Endothelial cell (in vitro differentiated cells): ENCODE measurements at places on chromosomes 12 and 14.

- peak; percentile 65 for DNase-seq
Observed at GRCh38 chr12:69284131-69284530, 44.8 kb downstream of the CPSF6 start.

DNA sequence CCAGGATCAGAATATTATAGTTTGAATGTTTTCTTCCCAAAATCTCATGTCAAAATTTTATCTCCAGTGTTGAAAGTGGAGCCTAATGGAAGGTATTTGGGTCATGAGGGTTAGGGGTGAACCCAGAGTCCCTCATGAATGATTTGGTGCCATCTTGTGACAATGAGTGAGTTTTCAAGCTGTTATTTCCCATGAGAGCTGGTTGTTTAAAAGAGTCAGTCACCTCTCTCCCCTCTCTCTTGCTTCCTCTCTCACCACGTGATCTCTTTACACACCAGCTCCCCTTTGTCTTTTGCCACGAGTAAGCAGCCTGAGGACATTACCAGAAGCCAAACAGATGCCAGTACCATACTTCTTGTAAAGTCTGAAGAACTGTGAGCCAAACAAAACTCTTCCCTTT is 561.6 kb downstream of the RERGL start:
- no peak for DNase-seq

DNA sequence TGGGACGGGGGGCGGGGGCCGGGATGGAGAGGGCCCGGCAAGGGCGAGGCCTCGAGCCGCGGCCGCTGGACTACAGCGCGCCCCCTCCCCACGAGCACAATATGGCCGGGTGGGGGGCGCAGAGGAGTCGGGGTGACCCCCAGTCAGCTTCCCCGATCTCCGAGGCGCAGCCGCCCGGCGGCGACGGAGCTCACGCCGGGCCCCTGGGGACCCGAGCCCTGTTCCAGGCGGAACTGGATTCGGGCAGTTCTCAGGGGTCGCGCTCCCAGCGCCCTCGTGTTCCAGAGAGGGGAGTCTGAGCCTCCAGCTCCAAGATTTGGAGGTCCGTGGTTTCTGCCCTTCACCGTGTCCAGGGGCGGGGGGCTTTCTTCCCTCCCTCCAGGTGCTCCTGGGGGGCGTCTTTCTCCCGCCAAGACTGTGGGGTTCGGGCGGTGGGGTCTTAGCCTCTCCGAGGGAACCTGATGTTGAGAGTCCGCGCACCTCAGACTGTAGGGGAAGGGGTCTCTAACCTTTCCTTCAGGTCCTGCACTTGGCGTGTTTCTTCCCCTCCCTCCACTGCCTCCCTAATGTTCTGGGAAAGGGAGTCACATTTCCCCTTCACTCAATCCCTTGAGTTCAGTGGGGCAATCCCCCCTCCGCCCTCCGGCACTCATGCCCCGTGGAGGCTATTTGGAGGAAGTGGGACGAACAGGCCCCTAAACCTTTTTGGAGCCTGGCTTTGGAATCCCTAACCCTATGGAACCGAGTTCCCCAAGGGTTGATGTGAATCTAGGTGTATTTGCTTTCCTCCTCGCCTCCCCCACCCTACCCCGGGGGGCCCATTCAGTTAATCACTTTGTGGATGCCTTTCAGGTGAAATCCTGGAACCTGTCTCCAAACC is 584 bp downstream of the ACVR1B start:
- peak; percentile 33 for DNase-seq

- DNase-seq = peak; percentile 40
Observed at GRCh38 chr14:105313381-105314286, 914 bp upstream of the PACS2 start.

- no peak for DNase-seq
Observed at GRCh38 chr14:48983351-48983888, 602.8 kb downstream of the RPS29 start.

DNA sequence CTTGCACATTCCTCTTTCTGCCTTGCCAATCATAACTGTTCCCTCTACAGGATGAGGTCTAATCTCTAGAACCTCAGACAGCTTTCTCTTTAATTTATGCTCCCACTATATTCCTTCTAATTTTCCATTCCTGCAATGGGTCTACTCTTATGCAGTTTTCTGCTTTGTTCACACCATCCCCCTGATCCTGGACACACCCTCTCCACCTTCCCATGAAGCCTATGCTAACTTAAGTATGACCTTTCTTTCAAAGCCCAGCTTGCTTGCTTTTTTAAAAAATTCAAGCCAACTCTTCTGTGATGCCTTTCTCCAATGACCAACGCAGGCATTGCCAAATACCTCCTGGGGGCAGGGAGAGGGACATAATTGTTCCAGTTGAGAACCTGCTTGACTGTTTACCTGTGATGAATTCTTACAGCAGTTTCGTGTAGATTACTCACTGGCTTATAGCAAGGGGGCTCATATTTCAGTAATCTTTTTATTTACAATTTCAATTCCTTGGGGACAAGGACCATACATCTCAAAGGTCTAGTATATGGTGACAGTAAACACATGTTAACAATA is 7.8 kb downstream of the SLC38A1 start:
- no peak for DNase-seq

GRCh38 chr12:52193991-52194390 is 2.2 kb upstream of the KRT80 start:
- no peak for DNase-seq

DNA sequence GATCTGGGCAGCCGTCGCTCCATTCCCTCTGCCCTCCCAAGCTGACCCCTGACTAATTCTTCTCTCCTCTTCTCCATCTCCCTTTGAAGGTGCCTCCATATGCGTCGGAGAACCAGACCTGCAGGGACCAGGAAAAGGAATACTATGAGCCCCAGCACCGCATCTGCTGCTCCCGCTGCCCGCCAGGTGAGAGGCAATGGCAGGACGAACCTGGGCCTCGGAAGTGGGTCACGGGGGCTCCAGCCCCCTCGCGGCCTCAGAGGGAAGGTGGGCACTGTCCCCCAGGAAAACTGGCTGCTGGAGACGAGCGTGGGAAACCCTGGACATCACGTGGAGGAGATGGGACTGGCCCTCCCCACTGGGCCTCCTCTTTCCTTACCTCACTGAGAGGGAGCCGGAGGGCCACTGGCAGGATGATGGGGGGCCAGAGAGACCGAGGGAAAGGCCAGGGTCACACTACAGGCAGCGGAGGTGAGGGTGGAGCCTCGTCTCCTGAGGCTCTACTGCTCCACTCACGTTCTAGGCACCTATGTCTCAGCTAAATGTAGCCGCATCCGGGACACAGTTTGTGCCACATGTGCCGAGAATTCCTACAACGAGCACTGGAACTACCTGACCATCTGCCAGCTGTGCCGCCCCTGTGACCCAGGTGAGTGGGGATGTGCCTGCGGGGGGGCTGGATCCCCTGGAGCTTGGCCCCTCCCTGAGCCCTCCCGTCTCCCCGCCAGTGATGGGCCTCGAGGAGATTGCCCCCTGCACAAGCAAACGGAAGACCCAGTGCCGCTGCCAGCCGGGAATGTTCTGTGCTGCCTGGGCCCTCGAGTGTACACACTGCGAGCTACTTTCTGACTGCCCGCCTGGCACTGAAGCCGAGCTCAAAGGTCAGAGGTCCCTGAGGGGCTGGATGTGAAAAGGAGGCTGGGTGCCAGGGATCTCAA is 806 bp downstream of the LTBR start:
- no peak for DNase-seq

GRCh38 chr14:105445901-105446845 is 26.5 kb downstream of the MTA1 start:
- no peak for DNase-seq

GRCh38 chr14:101110729-101111619 is 207.5 kb upstream of the RTL1 start:
- DNase-seq = no peak

GRCh38 chr12:130965214-130965613 is 11.5 kb downstream of the ADGRD1 start:
- no peak for DNase-seq

- no peak for DNase-seq
Observed at GRCh38 chr14:80325688-80326087, 114.4 kb upstream of the DIO2 start.

DNA sequence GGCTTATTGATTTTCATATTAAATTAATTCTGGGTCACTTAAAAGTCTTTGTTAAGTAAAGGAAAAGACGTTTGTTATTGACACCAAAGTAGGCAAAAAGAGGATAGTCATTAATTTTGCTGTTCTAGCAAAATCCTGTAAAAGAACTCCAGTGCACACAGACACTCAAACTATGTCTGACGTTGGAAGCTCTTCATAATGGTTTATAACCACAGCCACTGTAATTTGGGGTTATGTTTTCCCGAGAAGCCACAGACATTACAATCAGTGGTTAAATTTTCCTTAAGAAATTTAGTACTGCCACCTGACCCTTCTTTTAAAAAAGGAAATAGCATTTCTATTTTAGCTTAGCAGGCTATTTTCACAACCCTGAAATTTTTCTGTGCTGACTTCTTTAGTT is 267.5 kb downstream of the CCDC91 start:
- no peak for DNase-seq

- no peak for DNase-seq
Observed at GRCh38 chr12:29103539-29103974, 45.5 kb upstream of the FAR2 start.

DNA sequence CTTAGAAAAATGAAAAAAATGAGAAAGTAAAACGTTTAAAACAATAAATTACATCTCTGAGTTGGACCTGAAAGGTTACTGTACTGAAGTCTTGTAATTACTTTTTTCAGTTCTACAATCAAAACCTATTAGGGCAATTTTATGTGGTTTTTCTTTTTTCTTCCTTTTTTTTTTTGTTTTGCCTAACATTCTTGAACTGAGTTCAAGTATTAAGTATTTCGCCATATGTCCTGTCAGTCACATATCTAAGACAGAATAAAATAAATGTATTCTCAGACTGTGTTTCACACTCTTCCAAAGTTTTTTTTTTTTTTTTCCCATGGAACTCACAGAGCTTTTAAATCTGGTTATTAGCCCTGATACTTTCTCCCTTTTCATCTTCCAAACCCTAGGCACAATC is 172.0 kb downstream of the BCAT1 start:
- no peak for DNase-seq

DNA sequence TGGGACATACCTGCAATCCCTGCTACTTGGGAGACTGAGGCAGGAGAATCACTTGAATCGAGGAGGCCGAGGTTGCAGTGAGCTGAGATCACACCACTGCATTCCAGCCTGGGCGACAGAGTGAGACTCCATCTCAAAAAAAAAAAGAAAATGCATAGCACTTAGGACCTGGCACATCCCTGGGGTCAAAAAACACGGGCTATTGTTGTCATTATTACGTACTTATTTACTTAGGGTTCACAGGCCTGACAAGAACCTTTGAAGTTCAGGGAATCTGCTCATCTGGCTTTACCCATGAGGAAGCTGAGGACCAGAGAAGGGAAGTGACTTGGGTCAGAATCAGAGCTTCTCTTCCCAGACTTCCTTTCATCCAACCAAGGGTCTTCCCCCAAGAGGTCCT is 35.2 kb downstream of the SMUG1 start:
- no peak for DNase-seq

GRCh38 chr14:90815822-90816662 is at the start of gene TTC7B:
TSS of gene TTC7B (minus strand) at chr14:90816430. CDS start at chr14:90816295, 135 bp downstream.
- DNase-seq = peak; percentile 84

DNA sequence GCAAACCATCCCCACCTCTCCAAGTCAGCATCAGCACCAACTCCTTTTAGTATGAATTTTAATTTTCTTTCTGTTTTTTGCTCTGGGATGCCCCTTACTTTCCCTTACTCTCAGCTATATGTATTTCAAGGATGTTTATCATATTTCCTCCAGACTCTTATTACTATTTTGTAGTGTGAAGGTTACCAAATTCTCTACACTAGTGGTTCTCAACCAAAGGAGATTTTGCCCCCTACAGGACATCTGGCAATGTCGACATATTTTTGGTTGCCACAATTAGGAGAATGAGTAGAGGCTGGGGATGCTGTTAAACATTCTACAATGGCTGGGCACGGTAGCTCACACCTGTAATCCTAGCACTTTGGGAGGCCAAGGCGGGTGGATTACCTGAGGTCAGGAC is 29.1 kb upstream of the SOS2 start:
- DNase-seq = peak; percentile 16

GRCh38 chr12:49604856-49605255 is 583 bp downstream of the FAM186B start:
- no peak for DNase-seq

- DNase-seq = peak; percentile 78
Observed at GRCh38 chr14:105180592-105181548, at the start of gene NUDT14. TSS of gene NUDT14 (minus strand) at chr14:105181312. CDS start at chr14:105181209, 103 bp downstream.

DNA sequence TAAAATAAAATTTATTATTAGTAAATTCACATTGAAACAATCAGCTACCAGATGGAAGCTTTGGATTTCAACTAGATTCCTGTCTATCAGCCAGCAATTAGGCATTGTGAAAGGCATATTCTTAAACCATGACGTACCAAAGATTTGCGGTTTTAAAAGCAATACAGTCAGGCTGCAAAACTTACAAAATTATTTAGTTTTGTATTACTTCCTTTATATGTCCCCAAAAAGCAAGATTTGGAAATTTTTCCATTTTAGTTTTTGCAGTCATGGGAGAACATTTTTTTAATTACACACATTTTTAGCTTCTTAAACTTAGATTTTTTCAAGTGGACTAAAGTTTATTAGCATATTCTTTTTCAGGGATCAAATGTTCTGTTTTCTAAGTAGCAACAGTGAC is 225.0 kb upstream of the KITLG start:
- no peak for DNase-seq

GRCh38 chr14:100159865-100160533 is 554 bp upstream of the DEGS2 start:
- no peak for DNase-seq

GRCh38 chr12:7019043-7019569 is 830 bp upstream of the LPCAT3 start:
- DNase-seq = no peak

GRCh38 chr14:31204593-31205534 is 2.7 kb downstream of the HECTD1 start:
- no peak for DNase-seq

GRCh38 chr12:130336723-130337487 is 782 bp upstream of the PIWIL1 start:
- no peak for DNase-seq

GRCh38 chr14:74927225-74927624 is 4.2 kb upstream of the RPS6KL1 start:
- DNase-seq = no peak

- no peak for DNase-seq
Observed at GRCh38 chr12:112239881-112240280, 114.5 kb downstream of the TRAFD1 start.

DNA sequence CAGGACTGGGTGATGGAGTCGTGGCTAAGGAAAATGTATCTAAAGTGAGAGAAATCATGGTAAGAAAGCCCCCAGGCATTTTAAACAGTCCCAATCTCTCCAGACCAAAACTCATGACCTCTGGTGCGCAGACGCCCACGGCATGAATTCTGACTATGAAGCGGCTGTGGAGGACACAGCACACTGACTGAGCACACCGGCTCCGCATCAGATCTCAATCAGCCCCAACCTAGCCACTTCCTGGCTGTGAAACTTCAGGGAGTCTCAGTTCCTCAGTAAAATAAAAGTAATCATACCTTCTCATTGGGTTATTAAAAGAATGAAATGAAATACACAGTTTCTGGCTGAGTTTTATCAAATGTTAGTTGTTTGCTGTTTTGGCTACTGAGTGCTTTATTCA is 38.7 kb downstream of the SETD3 start:
- no peak for DNase-seq
